ENCODE measurements at places on chromosomes 12 and 14. TPM values are rescaled to one million over a fixed set of nuclear protein-coding genes. Genes with fewer than 3 reads are reported as not detected.
A peak's percentile ranks its signal among the peaks of the same experiment; 100 is the strongest.

Gene PTGDR
- polyA plus RNA-seq, result 0.07 TPM

Gene ZNF410
- 89.0 TPM for polyA plus RNA-seq

Gene OR6C2
- polyA plus RNA-seq, result not detected

DNA sequence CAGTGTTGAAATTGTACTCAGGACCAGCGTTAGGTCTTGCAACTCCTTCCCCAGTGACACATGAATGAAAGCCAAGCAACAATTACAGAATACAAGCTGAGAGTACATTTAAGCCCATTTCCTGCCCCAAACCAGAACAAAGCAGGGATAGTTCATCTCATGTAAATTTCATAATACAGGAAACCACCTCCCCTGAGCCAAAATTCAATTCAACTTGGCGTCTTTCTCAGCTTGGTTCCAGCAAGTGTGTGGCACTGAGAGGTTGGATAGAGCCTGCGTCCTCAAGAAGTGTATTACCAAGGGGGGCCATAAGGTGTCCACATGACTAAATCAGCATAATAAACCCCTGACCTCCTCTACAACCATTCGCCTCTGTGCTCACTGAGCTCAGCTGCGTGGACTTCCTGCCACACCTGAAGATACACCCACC, 278.9 kb upstream of the CRY1 start:
- DNase-seq, result peak; percentile 85

DNA sequence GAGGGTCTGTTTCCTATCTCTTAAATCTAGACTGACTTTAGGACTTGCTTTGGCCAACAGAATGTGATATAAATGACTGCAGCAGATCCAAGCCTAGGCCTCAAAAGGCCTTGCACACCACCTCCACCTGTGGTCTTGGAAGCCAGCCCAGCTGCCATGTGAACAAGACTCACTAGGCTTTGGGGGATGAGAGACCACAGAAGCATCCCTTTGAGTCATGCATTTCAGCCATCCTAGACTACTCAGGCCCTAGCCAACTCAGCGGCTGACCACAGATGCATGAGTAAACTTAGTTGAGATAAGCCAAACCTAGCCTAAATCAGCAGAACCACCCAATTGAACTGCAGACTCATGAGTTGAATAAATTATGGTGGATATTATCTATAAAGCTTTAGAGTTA, 87.7 kb downstream of the KCNH5 start:
- no peak for DNase-seq

DNA sequence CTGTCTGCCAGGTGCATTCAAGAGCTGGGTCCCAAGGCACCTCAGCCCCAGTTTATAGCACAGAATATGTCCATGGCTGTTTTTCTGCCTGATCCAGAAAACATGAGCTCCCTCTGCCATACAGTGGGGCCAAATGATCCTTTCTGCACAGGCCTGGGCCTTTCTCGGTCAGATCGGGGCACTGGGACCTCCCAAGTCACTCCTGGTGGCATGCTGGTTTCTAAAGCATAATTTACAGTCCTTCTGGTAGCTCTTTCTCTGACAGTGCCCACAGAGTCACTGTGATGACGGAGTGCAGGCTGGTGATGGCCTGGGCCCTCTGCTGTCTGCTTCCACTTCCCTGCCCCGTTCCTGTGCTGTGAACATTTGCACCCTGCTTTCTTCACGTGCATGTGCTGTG, 99.2 kb downstream of the ADGRD1 start:
- no peak for DNase-seq

- peak; percentile 45 for DNase-seq
Observed at GRCh38 chr14:99246536-99247097, 25.4 kb downstream of the BCL11B start.

GRCh38 chr14:87940894-87941293, 52.1 kb downstream of the GALC start:
- no peak for DNase-seq

DNA sequence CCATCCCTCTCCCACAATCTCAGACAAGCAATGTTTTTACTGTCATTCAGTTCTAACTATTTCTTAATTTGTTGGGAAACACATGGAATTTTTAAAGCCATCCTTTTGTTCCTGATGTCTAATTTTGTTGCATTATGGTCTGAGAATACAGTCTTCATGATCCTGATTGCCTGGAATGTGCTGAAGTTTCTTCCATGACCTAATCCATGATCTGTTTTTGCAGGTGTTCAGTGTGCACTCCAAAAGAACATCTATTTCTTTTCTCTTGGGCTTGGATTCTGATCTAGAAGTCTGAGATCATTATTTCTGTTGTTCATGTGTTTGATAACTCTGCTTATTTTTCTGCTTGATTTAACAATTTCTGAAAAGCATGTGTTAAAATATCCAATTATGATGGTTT, 43.2 kb upstream of the PHC1 start:
- DNase-seq, result no peak

Gene KRT85
- polyA plus RNA-seq, result not detected

DNA sequence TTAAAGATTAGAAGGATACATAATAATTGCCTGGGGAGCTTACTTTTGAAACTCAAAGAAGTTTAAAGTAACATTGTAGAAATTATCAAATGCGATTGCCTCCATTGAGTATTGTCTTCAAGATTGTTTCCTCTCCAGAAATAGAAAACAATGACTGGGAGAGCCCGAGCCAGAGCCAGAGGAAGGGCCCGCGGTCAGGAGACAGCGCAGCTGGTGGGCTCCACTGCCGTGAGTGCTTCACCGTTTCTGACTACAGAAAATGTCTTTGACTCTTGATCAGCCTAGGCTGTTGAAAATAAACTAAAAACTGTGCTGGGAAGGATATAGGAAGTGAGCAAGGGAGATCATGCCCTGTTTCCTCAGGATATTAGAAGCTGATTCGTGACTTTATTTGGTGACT, 4.8 kb downstream of the PIWIL1 start:
- no peak for DNase-seq

- no peak for DNase-seq
Observed at GRCh38 chr12:123945287-123946151, 27.1 kb downstream of the CCDC92 start.

Measured in CD4-positive, CD25-positive, alpha-beta regulatory T cell (primary cell).